Osteoblast (primary cell): ENCODE measurements at places on chromosomes 2 and 18. TPM values are rescaled to one million over a fixed set of nuclear protein-coding genes. Genes with fewer than 3 reads are reported as not detected.

DNA sequence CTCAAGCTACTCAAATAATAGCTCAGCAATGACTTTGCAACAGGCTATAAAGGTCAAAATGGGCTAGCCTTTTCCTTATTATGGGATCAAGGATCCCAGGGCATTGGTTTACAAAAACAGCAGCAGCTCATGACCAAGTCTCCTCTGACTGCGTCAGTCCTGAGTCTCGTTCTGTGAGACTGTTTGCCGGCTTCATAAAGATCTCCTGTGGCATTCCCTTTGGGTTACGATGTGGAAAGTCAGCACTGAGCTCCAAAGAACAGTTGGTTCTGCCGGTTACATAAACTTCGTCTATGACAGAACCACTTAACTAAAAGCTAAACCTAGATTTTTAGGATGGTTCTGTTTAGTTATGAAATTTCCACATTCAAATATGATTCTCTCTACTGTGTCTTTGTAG is 674.9 kb downstream of the ZEB2 start:
- DNase-seq = no peak

GRCh38 chr2:41972819-41973218 is 75.0 kb upstream of the PKDCC start:
- peak; percentile 10 for DNase-seq

NAGK gene
- 56.9 and 57.2 TPM in 2 replicates for total RNA-seq

- no peak for DNase-seq
Observed at GRCh38 chr18:10909724-10910123, 239.6 kb downstream of the PIEZO2 start.

DNA sequence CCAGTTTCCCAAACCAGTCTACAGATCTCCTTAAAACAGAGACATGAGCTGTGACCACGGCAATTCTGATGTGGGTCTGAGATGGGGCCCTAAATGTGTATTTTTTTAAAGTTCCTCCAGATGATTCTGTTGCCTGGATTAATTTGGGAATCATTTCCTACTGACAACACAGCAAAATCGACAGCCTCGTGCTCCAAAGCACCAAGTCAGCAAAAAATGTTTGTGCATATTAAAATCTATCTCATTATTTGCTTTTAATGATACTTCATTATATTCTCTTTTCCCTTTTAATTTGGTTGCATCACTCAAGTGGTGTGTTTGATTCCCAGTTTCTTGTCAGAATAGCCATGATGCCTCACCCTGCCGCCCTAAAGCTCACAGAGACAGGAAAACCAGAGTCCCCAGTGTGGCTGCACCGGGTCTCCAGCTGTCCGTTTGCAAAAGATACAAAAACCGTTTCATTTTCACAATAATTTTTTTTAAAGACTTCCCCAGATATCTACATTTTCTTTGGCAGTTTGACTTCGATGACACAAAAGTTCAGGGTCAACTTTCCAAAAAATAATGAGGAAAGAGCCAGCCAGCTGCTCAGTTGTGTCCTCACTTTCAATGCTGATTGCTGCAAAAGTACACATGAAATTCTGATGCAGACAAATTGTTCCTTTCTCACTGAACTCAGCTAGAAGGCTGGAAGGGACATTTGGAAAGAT is 443.2 kb upstream of the ID2 start:
- DNase-seq = no peak

GRCh38 chr2:181954538-181954883 is 31.1 kb upstream of the PPP1R1C start:
- DNase-seq = no peak

GRCh38 chr2:230916218-230916617 is 8.8 kb downstream of the GPR55 start:
- DNase-seq = no peak

TRAPPC12 gene
- total RNA-seq = 67.0 and 67.5 TPM in 2 replicates

- DNase-seq = no peak
Observed at GRCh38 chr18:75290737-75291358, 80.3 kb downstream of the TSHZ1 start.

FBLN7 gene
- total RNA-seq = 5.3 and 5.8 TPM in 2 replicates

GRCh38 chr2:176160986-176161824 is 4.1 kb downstream of the HOXD3 start:
- DNase-seq = peak; percentile 87

- peak; percentile 88 for DNase-seq
Observed at GRCh38 chr18:62982600-62983251, 267.4 kb downstream of the PHLPP1 start.

POTEI gene
- not detected in 2 replicates for total RNA-seq

- no peak for DNase-seq
Observed at GRCh38 chr2:219918944-219919343, 291.5 kb downstream of the SLC4A3 start.

NT5DC4 gene
- total RNA-seq = not detected in 2 replicates

- DNase-seq = no peak
Observed at GRCh38 chr2:74952575-74952974, 5.9 kb upstream of the POLE4 start.

ANO7 gene
- 1.2 and 1.8 TPM in 2 replicates for total RNA-seq

ILKAP gene
- 24.2 and 24.5 TPM in 2 replicates for total RNA-seq

DNA sequence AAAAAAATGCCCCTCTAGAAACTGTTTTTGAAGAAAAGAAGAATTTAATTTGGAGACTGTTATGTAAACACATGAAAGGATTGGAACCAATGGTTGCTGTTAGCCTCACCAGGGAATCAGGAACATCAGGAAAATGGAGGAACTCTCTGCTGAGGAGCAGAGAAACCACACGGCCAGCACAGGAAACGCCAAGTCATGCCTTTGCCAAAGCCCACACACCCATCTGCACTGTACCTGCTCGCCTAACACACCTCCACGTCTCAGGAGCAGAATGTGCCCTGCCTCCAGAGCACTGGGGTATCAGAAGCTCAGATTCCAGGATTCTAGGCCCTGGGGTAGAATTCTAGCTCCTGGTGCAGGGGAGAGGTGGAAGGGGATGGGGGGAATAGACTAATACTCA is 9.8 kb upstream of the SCYGR1 start:
- no peak for DNase-seq

DNA sequence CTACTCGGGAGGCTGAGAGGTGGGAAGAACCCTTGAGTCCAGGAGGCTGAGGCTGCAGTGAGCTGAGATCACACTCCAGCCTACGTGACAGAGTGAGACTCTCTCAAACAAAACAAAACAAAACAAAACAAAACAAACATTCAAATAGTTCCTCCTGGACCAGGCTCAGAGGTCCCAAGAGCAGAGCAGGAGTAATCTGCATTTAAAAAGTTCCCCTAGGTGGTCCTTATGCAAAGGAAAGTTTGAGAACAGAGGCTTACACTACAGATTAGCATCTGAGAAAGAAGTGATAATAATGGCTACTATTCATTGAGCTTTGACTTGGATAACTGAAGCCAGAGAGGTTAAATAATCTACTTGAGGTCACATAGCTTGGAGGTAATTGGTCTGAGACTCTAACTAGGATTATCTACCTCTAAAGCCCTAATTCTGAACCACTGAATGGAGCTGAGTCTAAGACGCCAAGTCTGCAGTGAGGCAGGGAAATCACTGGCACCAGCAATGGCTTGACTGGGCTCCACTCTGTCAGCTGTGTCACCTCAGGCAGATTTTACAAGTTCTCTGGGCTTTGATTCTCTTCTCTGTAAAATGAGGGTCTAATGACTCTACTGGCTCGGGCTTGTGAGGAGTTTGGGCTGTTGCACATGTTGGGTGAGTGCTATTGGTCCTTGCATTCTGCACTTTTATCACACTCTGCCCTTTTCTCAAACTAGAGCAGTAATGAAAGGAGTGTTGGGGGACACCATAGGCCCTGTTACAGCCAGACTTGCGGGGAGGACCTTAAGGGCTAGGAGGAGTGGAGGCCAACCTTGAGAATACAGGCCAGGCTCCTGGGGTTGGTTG is 29.2 kb upstream of the DLX2 start:
- no peak for DNase-seq

- peak; percentile 50 for DNase-seq
Observed at GRCh38 chr2:109272461-109272860, 143.5 kb downstream of the SH3RF3 start.

- peak; percentile 44 for DNase-seq
Observed at GRCh38 chr2:8487461-8487932, 194.4 kb upstream of the ID2 start.

DNA sequence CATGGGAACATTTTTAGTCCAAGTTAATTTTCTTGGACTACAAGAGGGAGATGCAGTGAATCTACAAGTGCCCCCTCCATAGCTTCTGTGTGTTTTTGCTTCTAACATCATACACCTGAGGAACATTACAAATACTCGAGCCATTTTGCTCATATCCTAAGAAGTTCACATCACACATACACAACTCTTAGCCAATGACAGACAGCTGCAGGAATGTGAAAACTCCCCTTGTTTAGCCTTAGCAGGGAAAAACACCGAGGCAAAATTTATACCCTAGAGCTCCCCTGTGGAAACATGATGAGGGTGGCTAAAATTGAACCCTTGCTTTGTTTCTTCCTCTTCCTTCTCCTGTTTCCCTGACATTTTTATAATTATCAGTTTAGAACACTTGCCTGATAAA is 928.3 kb upstream of the NRXN1 start:
- DNase-seq = no peak

KRTCAP3 gene
- under 0.01 and 0.72 TPM in 2 replicates for total RNA-seq

PUM2 gene
- 44.2 and 45.2 TPM in 2 replicates for total RNA-seq

DNA sequence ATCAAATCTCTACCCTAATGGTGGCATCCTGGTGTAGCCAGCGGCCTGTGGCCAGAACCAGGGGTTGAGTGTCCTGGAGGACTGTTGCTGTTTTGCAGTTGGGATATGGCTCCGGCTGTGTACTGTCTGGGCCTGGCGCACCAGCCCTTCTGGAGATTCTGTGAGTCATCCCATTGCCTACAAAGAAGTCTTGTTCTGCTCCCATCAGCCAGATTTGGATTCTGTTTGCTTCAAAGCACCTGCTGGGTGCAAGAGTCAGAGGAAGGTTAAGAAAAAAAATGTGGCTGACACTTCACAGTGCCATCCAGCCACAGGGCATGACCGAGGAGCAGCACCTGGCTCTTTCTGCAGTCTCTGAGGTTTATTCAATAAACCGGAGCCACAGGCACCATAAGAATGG is 41.0 kb upstream of the ASAP2 start:
- no peak for DNase-seq

GRCh38 chr18:77223221-77223639 is 26.4 kb upstream of the GALR1 start:
- no peak for DNase-seq

GRCh38 chr2:28676152-28676835 is 75.3 kb upstream of the PPP1CB start:
- no peak for DNase-seq

DNA sequence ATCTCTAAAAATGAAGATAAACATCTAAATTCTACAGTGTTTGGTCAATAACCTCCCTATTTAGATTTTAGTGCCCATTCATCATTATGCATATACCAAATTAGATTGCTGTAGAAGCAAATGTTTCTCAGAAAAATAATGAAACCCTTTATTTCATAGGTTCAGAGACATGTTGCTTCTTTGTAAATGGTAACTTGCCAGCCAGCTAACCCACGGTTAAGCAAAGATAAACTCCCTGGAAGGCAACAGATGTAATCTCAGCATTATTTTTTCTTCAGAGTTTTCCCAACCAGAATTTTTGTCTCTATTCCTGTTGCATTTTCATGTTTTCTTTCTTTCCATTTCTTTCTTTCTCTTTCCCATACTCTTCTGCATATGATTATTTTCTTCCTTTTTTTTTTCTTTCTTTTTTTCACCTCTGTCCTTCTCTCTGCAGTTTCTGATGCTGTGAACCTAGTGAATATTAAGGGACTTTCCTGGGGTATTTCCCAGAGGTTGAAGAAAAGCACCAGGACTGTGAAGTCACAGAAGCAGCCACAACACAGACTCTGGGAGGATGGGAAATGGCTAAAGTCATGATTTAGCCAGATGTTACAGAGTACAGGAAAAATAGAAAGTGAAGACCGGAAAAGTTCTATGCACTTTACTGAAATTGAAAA is 50.0 kb upstream of the DSG1 start:
- no peak for DNase-seq

DNA sequence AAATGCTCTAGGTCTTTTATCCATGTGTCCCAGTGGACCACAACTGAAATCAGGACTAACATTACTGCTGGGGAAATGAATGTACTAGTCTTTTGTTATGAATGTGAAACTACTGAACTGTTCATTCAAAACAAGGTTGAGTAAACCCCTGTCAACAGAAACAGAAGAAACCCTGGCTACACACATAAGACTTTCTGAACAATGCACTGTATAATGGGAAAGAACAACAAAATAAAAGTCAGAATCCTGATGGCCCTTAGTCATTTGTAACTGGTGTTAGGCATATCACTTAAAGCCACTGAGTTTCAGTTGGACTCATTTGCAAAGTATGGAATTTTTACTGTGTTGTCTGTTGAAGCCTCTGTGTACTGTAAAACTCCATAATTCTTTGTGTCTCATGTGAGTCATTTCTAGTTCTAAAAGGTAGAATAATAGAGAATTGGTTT is 77.0 kb upstream of the UBXN4 start:
- DNase-seq = no peak

DNA sequence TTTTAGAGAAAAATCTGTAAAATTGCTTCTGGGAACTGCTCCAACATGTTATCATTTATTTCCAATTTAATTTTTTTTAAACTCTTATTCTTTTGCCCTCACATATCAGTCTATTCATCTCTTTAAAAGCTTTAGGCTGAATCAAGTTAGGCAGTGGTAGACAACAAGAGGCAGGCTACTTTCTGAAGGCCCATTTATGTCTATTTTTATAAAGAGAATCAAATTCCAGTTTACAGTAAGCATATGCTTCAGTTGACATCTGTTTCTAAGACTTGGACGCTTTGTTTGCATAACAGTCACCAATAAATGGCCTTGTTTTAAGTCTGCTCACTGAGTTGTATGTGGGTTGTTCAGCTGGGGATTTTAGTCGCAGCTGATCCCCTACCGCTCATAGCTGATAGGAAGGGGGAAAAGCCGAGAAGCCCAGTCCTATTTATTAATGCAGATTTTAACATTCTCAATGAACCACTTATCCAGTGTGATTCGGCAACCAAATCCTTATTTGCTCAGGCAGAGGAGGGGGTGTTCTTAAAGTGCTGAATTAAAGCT is 260.4 kb upstream of the SIX3 start:
- DNase-seq = no peak

- no peak for DNase-seq
Observed at GRCh38 chr18:63603355-63603754, 16.2 kb downstream of the SERPINB13 start.

MYOM1 gene
- total RNA-seq = 1.5 and 1.8 TPM in 2 replicates

- DNase-seq = no peak
Observed at GRCh38 chr18:10739152-10739551, 213.3 kb downstream of the NAPG start.
